CD4-positive, alpha-beta T cell treated with Interleukin-17A for 4 hours (primary cell): ENCODE measurements at places on chromosomes 16 and 17.

DNA sequence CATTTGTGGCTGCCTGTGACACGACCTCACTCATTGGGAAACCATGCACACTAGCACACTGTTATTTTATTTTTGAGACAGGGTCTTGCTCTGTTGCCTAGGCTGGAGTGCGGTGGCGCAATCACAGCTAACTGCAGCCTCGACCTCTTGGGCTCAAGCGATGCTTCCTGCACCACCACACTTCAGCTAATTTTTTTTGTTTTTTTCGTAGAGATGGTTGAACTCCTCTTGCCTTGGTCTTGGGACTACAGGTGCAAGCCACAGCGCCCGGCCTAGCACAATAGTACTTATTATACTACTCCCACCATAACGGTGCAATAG lies 2.8 kb upstream of the NPTX1 start:
- no peak for DNase-seq

DNA sequence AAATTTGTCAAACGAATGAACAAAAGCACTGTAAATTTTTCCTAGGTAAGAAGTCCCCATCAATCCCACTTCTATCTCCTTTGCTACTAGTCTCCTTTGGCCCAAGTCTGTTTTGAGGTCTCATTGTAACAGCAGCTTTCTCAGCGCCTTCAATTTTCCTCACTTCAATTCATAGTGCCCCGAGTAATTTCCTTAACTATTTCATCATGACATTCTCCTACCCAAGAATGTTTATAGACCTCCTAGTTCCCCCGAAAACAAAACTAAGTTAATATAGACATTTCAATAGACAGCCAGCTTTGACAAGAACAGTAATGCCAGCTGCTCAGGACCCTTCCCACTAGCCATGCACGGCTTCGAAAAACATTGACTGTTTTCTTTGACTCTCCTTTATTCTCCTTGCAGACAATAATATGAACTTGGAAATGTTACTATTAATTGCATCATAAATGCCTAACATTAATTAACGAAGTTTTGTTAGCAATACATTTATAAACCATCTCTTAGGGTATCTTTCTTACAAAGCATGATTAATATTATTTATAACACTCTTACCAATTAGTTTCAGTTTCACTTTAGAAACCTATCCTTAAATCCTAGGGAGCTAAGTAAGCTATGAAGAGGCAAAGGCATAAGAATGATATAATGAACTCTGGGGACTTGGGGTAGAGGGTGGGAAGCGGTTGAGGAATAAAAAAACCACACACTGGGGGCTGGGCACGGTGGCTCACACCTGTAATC lies 22.8 kb downstream of the GLG1 start:
- no peak for DNase-seq

- DNase-seq = no peak
These were observed 270.6 kb upstream of the PMFBP1 start for GRCh38 chr16:72442385-72443158.

GRCh38 chr17:73814075-73814474 lies 169.8 kb upstream of the SDK2 start:
- no peak for DNase-seq

DNA sequence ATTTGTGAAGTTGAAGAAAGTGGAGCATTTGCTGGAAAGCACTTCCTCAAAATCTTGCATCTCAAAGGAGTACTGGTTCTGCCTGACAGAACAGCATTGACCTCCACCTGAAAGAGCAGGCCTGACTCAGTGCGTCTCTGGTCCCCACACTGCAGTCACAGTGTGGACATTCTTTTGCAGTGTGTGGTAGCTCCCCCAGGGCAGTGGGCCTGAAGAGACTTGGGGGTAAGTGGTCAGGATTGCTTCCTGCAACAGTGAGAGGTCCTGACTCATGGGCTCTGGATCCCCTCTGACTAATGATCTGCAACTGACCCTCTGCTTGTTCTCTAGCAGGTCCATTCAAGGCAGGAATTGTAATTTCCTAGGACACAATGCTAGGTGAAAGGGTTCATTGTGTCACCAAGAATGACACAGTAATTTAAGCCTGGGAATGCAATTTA lies 204.9 kb upstream of the KCNJ16 start:
- no peak for DNase-seq

- no peak for DNase-seq
These were observed 432.6 kb downstream of the UTP18 start for GRCh38 chr17:51692917-51693316.

- DNase-seq = no peak
These were observed 873 bp downstream of the SETD1A start for GRCh38 chr16:30958175-30959079.

- no peak for DNase-seq
These were observed 12.4 kb upstream of the BAHCC1 start for GRCh38 chr17:81382851-81383250.

DNA sequence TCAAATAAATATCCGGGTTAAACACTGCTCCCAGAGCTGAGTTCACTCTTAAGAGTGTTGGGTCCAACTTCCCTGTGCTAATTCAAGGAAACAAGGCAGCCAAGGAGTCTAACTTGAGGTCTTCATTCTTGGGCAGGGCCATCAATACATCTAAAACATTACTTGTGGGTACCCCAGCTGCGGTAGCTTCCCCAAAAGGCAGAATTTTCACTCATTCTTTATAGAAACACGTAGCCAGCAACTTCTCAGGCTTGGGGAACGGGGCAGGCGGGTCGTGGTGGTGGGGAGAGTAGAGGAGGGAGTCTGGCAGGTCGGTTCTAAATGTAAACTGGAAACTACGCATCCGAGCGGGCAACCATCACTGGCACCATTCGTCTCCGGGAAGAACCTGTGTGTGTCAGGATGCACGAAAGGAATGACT lies 666 bp upstream of the METTL9 start:
- peak; percentile 47 for DNase-seq

GRCh38 chr17:62627219-62627903 lies at the start of gene MRC2:
Gene MRC2, plus strand, starts transcription at chr17:62627670. Its CDS starts 133 bp downstream, at chr17:62627803.
- peak; percentile 48 for DNase-seq

GRCh38 chr17:3003296-3004149 lies 59.9 kb downstream of the OR1D5 start:
- DNase-seq = no peak

DNA sequence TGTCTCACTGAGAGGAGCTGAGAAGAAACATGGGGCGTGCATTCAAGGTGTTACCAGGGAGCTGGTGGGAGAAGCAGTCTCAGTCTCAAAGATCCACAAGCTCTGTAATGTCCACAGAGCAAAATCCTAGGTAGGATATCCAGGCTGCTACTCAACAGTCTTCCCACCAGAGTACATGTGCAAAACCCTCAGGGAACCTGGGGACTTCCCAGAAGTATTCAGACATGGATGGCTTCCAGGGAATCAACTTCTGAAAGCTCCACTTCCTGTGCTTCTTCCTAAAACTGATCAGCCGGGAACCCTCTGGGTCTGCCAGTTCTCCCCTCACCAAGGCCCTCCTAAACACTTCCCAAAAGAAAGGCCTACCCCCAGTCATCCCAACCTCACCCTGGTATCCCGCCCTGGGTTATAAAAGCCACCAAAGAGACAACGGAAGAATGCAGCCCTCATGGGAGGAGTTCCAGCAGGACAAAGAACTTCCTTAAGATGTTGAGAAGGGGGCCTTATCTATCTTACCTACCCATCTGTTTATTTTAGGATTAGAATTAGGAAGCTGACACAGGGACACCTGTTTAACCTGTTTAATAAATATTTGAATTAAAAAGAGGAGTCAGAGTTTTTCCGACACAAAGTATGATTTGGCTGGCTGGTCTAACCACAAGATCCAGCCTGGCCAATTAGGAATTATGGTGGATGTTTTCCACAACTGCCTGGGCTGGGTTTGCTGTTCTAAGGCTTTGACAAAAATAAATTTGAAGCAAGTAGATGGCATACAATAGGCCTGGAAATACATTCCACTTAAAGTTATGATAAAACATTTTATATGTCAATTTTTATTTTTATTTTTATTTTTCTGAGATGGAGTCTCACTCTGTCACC lies 37.0 kb downstream of the CUEDC1 start:
- DNase-seq = no peak

- no peak for DNase-seq
These were observed 8.1 kb downstream of the SLC5A11 start for GRCh38 chr16:24853830-24854229.

DNA sequence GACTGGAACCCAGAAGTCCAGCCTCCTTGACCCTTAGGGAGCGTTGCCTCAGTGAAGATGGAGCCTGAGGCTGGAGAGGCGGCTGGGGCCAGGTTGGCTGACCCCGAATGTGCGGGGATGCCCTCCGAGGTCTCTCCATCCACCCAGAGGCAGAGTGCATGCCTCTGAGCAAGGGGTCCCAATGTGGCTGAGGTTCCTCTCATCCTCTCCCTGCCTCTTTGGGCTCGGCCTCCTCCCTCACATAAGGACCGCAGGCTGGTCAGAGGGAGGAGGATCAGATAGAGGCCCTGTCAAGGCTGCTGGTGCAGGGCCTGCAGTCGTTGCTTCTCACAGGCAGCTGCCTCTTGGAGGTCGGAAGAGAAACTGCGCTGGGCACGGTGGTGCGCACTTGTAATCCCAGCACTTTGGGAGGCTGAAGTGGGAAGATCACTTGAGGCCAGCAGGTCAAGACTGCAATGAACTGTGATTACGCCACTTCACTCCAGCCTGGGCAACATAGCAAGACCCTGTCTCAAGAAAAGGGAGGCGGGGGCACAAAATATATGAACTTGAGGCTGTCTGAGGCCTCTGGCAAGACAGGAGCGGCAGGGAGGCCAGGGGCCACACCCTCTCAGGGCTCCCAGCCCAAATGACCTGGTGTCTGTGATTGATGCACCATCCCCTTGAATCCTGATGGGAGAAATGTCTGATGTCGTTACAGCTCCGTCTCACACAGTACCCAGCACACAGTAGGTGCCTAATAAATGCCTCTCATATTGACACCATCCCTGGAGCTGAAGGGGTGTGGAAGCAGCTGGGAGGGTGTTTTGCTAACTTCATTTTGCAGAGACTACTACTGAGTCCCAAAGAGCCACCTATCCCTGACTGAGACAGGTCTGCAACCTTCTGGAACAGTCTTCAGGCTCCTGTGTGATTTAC lies 220.1 kb upstream of the GSE1 start:
- no peak for DNase-seq

- DNase-seq = no peak
These were observed 356.1 kb downstream of the CPPED1 start for GRCh38 chr16:12447556-12447955.

- no peak for DNase-seq
These were observed 125.2 kb downstream of the IRF8 start for GRCh38 chr16:86024210-86024609.

DNA sequence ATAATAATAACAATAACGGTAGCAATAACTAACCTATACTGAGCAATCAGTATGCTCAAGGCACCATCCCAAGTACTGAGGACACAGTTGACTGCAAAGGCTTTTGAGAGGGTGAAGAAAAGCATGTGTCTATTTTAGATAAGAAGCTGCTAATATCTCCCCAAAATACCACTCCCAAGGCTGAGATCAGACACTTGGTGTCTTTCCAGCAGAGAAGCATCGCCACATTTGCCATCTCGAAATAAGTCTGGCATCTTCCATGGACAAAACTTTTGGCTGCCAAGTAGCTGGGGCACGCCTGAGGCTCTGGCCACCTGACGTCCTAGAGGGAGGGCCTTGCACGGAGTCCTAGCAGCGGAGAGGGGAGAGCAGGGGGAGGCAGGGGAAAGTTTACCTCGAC lies 39.0 kb downstream of the ZNF423 start:
- no peak for DNase-seq

GRCh38 chr17:307741-308507 lies 44.7 kb downstream of the RPH3AL start:
- DNase-seq = no peak

GRCh38 chr17:40303009-40303657 lies 5.8 kb upstream of the RARA start:
- peak; percentile 71 for DNase-seq

DNA sequence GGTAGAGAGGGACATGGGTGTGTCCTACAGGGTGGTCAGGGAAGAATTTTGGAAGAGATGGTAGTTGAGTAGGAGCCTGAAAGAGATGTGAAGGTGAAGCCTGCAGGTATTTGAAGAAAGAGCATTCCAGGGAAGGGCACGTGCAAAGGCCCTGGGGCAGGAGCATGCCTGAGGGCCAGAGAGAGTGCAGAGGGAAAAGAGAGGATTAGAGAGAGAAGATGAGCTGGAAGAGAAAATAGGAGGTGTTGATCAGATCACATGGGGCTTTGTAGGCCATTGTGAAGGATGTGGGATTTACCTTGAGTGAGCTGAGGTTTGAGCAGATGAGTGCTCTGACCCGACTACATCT lies 455.0 kb downstream of the HAPSTR1 start:
- no peak for DNase-seq

- peak; percentile 56 for DNase-seq
These were observed 2.6 kb downstream of the KAT2A start for GRCh38 chr17:42118545-42118944.

GRCh38 chr16:73289232-73289631 lies 241.3 kb upstream of the ZFHX3 start:
- no peak for DNase-seq

- no peak for DNase-seq
These were observed 39.6 kb downstream of the HLF start for GRCh38 chr17:55304171-55304859.

GRCh38 chr16:88039591-88039990 lies 88.4 kb downstream of the BANP start:
- DNase-seq = no peak

- no peak for DNase-seq
These were observed 57.2 kb upstream of the SIAH1 start for GRCh38 chr16:48442379-48442778.

DNA sequence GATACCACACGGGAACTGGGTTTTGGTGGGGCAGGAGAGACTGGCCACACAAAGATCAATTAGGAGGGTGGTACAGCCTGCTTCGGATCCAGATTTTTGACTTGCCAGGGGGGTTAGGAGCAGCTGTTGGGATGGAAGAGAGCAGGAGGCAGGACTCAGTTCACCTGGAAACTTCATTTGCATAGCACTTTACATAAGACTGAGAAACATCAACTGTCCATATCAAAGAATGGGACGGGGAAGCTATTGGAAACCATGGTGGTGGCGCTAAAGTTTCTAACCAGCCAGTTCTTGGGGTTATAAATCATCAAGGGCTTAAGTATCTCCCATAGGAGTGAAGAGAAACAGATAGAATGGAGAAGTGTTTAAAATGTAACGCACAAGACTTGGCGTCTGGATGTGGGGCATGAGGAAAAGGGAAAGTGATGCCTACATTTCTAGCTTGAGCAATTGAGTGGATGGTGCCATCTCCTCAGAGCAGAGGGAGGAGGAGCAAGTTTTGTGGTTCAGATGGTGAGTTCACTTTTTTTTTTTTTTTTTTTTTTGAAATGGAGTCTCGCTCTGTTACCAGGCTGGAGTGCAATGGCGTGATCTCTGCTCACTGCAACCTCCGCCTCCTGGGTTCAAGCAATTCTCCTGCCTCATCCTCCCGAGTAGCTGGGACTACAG lies 6.4 kb upstream of the SRCAP start:
- DNase-seq = no peak

GRCh38 chr17:50396261-50397110 lies 837 bp downstream of the LRRC59 start:
- no peak for DNase-seq
